Sigmoid colon (tissue), 7 donors: ENCODE measurements at places on chromosomes 5 and 9. TPM values are rescaled to one million over a fixed set of nuclear protein-coding genes. Genes with fewer than 3 reads are reported as not detected.

Gene PCDHB6
- total RNA-seq, result 2.3 TPM

- no peak for DNase-seq
Observed at GRCh38 chr5:140324041-140324600, 21.2 kb upstream of the PFDN1 start.

Gene ANGPTL2
- 50.5 TPM for total RNA-seq

Gene ORM1
- total RNA-seq, result not detected

Gene TAF11L10
- not detected for total RNA-seq

- DNase-seq, result no peak
Observed at GRCh38 chr9:98667005-98667640, 41.6 kb downstream of the GABBR2 start.

DNA sequence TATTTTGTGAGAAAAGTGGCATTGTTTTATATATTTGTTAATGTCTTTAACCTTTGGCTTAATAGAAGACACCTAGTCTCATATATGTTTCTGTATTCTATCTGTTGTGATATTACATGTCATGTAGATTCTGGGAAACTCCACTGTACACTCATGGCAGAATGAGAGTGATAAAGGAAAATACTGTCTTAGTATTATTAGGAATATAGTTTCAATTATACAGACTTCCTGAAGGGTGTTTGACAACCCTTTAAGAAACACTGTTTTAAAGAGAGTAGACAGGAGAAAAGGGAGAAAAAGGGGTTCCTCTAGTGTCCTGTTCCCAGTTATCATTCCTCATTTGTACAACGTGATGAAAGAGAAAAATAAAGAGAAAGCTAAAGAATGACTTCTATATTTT lies 42.1 kb upstream of the SPEF2 start:
- DNase-seq, result no peak

- no peak for DNase-seq
Observed at GRCh38 chr9:93875330-93875729, 79.8 kb downstream of the BARX1 start.

GRCh38 chr9:106929471-106930177 lies 66.7 kb downstream of the ZNF462 start:
- no peak for DNase-seq

DNA sequence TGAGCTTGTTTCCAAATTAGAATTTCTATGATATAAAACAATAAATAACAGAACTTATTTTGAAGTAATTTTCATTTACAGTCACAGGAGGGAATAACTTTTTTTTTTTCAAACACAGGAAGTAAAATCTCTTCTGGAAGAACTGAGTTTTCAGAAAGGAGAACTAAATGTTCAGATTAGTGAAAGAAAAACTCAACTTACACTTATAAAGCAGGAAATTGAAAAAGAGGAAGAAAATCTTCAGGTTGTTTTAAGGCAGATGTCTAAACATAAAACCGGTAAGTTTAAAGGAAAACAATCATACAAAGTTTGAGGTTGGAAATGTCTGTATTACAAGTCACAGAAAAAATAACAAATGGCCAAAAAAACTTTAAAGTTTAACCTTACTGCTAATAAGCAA lies 41.6 kb downstream of the RAB14 start:
- no peak for DNase-seq

GRCh38 chr5:31824869-31825517 lies 186.1 kb downstream of the PDZD2 start:
- DNase-seq, result no peak

- no peak for DNase-seq
Observed at GRCh38 chr9:107932601-107933000, 443.0 kb upstream of the KLF4 start.

GRCh38 chr5:172133359-172134029 lies 54.5 kb downstream of the STK10 start:
- DNase-seq, result peak; percentile 73

Gene FCN2
- total RNA-seq, result not detected

DNA sequence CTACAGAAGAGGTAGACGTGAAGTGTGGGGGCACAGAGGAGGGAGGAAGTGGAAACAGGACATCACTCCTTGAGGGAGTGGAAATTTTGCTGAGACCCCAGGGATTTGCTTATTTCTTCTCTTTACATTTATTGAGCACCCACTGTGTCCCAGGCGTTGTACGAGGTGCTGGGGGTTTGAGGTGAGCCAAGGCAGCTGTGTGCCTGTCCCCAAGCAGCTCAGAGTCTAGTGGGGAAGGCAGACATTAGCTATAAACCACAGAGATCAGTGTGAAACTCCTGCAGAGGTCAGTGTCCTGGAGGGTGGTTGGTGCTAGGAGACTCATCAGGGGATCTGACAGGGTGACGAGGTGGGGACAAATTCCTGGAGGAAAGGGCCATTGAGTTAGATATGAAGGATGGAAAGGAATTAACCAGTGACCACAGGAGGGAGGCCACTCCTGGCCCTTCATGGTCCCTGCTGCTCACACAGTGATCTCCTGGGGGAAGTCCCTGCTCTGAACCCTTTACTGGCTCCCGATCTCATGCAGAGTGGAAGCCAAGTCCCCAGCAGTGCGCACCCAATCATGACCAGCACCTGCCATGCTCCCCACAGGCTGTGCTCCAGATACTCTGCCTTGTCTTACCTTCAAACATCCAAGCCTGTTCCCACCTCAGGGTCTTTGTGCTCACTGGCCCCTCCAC lies 3.4 kb upstream of the CXCL14 start:
- no peak for DNase-seq

DNA sequence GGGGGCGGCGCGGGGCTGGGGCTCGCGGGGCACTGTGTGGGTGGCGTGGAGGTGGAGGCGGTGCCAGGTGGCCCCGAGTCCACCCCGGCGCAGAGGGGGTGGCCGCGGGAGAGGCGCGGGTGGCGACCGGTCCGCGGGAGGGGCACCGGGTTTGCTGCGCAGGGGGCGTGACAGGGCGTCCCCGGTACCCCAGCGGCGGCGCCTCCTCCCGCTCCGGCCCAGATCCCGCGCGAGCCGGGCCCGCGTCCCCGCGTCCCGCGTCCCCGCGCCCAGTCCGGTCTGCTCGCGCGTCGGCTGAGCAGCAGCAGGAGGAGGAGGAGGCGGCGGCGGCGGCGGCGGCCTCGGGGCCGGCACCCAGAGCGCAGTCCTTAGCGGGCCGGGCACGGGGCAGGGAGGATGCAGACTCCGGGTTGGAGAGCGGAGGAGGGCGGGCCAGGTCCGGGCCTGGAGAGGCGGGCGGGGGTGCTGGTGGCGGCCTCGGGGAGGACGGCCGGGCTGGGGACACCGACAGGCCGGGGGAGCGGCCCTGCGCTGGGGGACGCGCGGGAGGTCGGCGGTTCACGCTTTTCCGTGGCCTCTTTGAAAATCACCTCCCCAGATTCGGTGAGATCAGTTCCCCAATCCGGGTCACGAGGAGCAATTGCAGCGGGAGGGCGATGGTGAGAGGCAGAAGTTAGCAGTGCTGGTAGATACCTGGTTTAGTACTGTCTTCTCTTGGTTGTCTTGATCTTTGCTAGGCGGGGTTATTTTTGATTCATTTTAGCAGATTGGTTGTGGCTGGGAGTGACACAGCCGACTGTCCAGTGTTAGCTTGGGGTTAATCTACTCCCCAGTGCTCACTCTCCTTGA lies 1.7 kb downstream of the TRIO start:
- peak; percentile 84 for DNase-seq

GRCh38 chr5:115398719-115399118 lies 102.3 kb upstream of the CCDC112 start:
- DNase-seq, result no peak

Gene CKMT2
- total RNA-seq, result 11.1 TPM

DNA sequence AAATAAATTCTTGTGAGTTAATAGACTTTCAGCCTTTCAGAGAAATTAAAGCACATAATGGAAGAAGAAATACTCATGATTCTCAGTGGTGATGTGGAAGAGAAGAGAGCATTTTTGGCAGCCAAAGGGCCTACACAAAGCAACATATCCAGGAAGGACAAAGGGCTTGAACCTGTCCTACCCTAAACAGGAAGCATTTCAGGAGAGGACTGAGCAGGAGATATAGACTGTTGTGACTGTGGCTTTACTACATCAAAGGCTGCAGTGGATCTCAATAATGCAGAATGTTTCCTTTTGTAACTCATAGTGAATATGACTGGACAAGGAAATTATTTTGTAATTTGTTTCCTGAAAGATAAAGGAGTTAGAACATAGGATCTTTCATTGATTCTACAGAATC lies 1.3 kb upstream of the PARP8 start:
- no peak for DNase-seq

Gene PCDHGB5
- 10.0 TPM for total RNA-seq

- DNase-seq, result no peak
Observed at GRCh38 chr5:33852319-33852718, 39.5 kb downstream of the ADAMTS12 start.

Gene TXNDC8
- not detected for total RNA-seq

GRCh38 chr9:137313956-137314560 lies 12.0 kb upstream of the NRARP start:
- DNase-seq, result peak; percentile 52

GRCh38 chr9:31135567-31135966 lies 1248.9 kb upstream of the ACO1 start:
- no peak for DNase-seq

DNA sequence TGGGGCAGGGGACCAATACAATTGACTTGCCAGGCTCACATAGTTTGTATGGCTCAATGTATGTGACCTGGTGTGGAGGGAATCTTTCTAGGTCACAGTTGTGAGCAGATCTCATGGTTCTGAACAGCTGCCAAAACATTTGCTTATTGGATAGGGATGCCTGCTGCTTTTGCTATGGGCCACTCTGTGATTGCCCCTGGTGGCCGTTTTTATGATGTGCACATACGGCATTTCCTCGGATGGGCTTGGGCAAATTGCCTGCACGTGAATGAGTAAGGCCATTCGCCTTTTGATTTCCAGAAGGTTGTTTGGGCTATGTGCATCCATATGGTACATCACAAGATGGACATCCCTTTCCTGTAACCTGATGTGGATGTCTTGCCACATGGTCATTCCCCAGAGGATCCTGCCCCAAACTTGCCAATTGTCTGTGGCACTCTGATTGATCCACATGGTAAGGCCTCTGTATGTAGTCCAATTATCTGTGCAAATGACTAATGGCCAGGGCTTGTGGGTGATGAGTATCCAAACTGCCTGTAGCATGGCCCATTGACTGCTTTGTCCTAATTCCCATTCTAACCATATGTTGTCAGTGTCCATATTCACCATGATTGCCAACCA lies 10.7 kb upstream of the SLC22A4 start:
- DNase-seq, result no peak

- no peak for DNase-seq
Observed at GRCh38 chr5:139592289-139592688, 31.1 kb downstream of the UBE2D2 start.

DNA sequence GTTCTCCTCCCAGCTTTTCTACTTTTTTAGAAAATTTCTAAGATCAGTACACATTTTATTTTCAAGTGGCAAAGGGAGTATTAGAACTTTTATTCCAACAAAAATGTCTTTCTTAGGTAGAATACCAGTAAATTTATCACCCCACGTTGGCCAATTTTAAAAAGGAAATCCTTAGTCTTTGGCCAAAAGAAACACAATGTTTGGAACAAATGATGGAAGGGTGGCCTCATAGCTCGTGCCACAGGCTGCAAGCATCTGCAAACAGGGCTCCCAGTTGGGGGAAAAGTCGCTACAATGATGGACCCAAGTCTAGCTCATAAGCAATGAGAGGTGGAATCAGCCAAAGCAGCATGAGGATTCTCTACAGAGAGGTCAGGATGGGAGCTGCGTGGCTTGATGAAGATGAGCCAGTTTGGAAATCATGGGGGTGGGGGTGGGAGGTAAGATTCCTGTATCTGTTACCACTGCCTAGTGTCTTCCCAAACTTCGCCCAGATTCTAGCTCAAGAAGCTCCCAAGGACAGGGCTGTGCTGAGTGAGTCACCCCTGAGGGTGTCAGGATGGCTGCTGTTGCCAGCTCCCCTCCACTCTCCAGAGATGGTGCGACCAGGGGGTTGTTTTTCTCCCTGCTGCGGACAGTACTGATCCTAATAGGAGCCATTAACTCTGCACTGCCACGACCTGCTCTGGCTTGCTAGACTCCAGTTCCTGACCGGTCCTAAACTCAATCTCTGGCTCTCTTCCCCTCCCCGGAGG lies 75.6 kb downstream of the DCP2 start:
- no peak for DNase-seq

GRCh38 chr5:95406426-95407090 lies 15.4 kb downstream of the FAM81B start:
- no peak for DNase-seq

GRCh38 chr9:127578952-127579853 lies 32.9 kb upstream of the STXBP1 start:
- DNase-seq, result peak; percentile 95

GRCh38 chr5:178216779-178217178 lies 12.4 kb downstream of the HNRNPAB start:
- DNase-seq, result no peak

Gene PCDHGA4
- 7.8 TPM for total RNA-seq

GRCh38 chr5:72377910-72378638 lies 57.9 kb downstream of the PTCD2 start:
- no peak for DNase-seq

Gene NTNG2
- 0.36 TPM for total RNA-seq

GRCh38 chr9:93612796-93613154 lies 36.4 kb downstream of the PHF2 start:
- no peak for DNase-seq

- no peak for DNase-seq
Observed at GRCh38 chr5:145062280-145063062, 772.7 kb downstream of the PRELID2 start.

Gene IQGAP2
- 15.0 TPM for total RNA-seq

DNA sequence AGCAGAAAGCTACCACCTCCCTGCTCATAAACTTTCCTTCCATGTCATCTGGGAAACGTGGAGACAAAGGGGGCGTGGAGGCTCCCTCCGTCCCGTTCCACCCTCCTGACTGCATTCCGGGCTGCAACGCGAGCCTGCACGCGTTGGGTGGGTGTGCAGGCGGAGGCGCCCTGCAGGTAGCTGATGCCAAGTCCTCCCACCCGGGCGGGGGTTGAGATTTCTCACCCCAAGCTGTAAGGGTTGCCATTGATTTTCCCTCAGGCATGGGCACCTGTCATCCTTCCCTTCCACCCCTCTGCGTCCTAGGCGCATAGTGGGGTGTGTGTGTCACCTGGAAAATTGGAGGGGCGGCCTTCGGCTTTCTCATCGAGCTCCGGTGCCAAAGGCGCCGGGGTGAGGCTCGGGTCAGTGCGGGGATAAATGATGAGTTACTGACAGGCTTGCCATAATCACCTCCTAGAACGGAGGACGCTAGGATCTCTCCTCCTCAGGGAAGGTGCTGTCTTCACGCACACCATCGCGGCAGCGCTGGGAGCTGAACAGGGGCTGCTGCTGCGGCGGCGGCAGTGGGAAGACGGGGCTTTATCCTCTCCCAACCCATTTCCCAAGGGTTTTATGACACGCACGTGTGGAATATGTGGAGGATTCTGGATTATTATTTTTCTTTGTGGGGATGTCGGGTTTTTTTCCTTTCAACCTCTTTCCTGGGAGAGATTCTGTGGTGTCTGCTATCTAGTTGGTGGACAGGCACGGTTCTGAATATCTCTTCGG lies 973 bp downstream of the PLPPR1 start:
- DNase-seq, result no peak
